Stimulated activated CD4-positive, alpha-beta T cell treated with anti-CD3 and anti-CD28 coated beads, Interleukin-4, amount 100 ng/mL, for 1 hour (primary cell): ENCODE measurements at places on chromosomes 16 and 17.

GRCh38 chr16:73056921-73057290 is 9.0 kb upstream of the ZFHX3 start:
- no peak for DNase-seq

- DNase-seq: no peak
Observed at GRCh38 chr17:57869617-57870282, 19.9 kb upstream of the MRPS23 start.

DNA sequence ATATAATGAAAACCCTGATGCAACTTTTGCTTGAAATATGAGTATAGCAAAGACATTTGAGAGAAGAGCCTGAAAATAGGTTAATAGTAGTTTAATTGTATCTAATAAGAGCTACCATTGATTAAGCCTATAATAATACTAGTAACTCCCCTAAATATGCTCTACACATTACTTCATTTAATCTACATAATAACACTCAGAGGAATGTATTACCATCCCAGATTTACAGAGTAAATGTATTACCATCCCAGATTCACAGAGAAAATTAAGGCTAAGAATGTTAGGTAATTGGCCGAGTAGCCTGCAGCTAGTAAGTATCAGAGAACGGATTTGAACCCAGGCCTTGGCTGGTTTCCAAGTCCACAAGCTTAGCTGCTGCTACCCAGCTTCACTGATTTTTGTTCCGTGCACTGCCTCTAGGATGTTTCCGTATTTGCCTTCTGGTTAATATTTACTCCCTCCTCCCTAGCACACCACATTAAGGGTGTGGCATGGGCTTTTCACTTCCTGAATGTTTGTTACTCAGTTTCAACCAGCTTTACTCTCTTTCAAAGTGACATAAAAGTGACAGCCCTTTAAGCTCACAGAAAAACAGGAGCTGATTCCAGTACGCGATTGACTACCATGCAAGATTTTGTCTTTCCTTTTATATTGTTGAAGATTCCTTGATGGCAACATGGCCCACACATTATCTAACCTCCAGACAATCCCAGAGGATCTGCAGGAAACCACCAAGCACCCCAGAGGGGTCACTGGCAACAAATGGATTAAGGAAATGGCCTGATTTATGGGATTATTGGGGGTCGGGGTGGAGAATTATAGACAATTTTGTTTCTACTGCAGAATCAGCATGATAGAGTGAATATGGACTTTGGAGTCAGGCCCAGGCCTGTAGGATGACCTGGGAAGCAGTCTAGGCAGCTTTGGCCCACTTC is 26.7 kb upstream of the TOX3 start:
- DNase-seq: no peak

GRCh38 chr16:88408561-88409142 is 25.9 kb downstream of the ZNF469 start:
- no peak for DNase-seq

DNA sequence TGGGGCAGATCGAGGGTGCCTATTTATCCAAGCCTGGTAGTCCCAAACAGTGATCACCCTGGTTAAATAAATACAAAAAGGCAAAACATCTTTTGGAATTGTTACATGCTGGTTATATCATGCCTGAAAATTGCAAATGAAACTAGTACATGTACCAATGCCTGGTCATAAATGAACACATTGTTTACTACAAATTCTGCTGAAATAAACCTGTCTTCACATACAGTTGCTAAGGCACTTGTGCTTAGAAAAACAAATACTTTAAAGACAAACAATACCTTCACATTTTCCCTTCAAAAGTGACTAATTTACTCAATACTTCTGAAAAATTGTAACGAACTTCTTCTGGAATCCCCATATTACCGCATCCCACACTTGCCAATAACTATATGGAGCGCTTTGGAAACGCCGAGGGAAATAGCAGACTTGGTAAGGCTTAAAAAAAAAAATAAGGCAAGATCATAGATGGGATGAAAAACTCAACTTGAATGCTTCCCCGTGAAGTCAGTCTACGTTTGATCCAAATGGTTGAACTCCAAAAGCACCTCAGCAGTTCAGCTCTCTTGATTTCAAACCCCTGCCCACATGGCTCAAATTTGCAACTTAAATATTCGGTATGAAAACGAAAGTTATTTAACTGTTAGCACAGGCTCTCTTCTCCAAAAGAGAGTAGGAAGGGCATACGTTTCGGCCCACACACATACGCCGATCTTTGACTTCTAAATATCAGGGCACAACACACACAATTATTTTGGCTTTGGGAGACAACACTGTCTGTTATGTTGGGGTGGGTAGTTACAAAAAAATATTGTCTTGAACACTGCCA is 264.5 kb downstream of the NTN1 start:
- no peak for DNase-seq

GRCh38 chr17:19317359-19318095 is 45.0 kb downstream of the B9D1 start:
- no peak for DNase-seq

DNA sequence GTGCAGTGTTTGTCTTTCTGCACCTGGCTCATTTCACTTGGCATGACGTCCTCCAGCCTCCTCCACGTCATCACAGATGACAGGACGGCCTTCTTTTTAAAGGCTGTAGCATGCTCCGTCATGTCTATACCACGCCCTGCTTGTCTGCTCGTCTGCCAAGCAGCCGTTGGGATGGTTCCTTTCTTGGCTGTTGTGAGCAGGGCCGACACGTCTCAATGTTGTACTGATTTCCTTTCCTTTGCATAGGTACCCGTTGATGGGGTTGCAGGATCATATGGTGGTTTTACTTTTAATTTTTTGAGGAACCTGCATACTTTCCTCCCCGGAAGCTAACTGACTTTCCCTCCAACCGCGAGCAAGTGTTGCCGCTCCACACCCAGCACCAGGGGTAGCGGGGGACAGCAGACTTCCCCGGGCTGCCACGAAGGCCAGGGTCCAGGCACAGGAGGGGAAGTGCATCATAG is 212.2 kb upstream of the ZNF469 start:
- no peak for DNase-seq

- no peak for DNase-seq
Observed at GRCh38 chr16:76162046-76162445, 115.2 kb upstream of the CNTNAP4 start.

DNA sequence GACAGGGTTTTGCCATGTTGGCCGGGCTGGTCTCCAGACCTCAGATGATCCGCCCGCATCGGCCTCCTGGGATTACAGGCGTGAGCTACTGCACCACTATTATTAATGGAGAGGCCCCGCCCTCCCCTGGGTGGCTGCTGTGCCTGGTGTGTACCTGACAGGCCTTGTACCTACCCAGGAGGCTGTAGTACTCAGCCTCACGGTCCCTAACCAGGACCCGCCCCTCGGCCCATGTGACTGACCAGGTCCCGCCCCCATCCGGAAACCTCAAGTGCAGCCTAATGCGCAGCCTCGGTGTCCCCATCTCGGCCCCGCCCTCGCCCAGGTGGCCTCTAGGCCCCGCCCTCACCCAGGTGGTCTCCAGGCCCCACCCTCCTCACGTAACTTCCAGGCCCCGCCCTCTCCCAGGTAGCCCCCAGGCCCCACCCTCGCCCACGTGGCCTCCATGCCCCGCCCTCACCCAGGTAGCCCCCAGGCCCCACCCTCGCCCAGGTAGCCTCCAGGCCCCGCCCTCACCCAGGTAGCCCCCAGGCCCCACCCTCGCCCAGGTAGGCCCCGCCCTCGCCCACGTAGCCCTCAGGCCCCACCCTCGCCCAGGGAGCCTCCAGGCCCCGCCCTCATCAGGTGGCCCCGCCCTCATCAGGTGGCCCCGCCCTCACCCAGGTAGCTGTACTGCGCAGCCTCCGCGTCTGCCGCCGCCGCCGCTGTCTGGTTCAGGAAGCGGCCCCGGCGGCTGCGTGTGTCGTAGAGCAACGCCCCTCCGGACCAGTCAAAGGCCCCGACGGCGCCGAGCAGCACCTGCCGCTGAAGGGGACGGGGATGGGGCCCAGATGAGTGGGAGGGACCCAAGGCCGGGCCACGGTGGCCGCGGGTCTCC is 31.0 kb downstream of the HASPIN start:
- DNase-seq: peak; percentile 74
